ENCODE measurements at places on chromosomes 11 and 22.
A peak's percentile ranks its signal among the peaks of the same experiment; 100 is the strongest.

- no peak for DNase-seq
Measured at GRCh38 chr11:121141066-121141465, 40.0 kb downstream of the TECTA start.

DNA sequence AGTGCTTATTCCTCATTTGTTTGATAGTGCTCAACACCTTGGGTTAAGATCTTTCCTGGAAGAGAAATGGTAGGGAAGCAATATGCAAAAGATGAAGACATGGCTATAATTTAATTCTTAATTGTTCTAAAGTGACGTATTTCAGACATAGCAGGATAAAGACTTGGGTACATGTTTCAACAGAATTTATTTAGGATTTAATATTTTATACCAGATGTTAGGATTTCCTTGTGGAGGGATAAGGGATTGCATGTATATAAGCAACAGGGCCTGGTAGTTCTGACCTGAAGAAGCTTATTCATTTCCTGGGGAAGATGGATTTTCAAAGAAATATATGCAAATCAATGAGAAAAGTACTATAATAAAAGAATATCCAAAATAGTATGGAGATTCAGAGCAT, 163.8 kb downstream of the FAT3 start:
- no peak for DNase-seq

- DNase-seq = no peak
Measured at GRCh38 chr11:17267576-17267975, 9.0 kb upstream of the NUCB2 start.

DNA sequence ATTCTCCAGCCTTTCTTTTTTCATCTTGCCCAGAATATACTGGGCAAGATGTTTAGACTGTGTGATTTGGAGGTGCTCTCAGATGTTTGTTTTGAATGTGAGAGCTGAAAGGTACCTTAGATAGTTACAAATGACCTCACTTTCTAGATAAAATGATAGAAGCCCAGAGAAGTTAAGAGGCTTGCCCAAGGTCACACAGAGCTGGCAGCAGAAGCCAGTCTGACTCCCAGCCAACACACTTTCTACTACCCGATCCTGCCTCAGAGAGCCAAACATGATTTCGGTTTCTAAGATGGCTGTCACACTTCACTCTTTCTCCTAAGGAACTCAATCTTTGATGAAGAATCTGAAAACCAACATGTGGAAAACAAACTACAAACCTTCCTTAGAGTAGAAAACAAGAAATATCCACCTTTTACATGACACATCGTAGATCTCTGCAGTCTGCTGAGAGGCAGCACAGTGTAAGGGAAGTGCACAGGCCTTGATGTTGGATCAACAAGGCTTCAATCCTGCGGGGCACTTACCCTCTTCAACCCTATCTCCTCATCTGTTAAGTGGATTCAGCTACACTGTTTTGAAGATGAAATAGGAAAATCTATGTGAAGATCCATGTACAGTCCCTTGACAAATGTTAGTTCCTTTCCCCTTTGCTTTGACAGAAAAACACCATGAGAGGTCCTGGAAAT, 58.6 kb downstream of the SYTL2 start:
- no peak for DNase-seq

- no peak for DNase-seq
Measured at GRCh38 chr22:24489011-24489410, 6.1 kb upstream of the UPB1 start.

DNA sequence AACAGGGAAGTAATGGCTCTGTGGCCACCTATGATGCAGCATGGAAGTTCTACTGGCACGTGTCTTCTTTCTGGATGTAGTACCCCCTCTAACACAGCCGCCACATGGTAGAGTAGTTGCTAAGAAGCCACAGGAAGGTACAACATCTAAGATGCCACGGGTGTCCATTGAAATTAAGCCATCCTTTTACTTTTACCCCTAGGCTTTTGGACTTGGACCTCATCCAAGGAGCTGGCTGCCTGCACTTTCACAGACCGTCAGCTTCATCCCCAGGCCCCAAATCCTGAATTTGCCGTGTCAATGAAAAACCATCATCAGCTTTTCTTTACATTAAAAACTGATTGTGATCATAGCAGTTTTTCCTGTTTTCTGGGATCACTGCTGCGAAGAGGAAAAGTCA, 102.4 kb downstream of the RPL27A start:
- DNase-seq = no peak

DNA sequence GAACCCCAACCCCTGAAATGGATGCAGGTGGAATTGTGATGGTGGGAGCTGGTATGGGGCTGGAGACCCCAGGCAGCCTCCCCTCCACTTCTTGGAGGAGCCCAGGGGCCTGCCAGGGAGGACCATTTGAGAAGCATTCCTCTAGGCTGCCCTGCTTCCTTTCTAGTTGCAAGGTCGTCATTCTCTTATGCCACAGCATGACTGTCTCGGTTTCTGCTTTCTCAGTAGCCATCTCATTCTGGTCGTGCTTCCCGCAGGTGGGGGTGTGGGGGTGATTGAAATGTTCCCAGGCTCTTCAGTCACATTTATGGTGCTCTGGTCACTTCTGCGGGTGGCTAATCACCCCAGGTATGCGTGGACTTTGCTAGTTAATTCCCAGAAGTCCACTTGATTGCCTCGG, 223.7 kb upstream of the TBCEL start:
- DNase-seq = no peak

DNA sequence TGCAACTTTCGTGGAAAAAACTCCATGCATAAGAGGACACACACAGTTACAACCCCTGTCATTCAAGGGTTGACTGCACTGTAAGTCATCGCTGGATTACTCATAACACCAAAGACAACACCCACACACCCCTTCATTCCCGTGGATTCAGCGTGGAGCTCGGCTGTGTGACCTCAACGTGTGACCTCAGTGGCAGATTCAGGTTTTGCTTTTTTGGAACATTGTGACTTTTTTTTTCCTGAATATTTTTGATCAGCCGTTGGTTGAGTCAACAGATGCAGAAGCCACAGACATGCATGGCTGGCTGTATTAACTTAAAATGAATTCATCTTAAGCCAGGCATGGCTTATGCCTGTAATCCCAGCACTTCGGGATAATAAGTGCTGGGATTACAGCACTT, 19.7 kb upstream of the MUC5AC start:
- no peak for DNase-seq

- DNase-seq = no peak
Measured at GRCh38 chr22:18968011-18968749, 32.1 kb upstream of the PRODH start.

GRCh38 chr11:14583252-14584034, 60.2 kb upstream of the PDE3B start:
- no peak for DNase-seq

- no peak for DNase-seq
Measured at GRCh38 chr11:94694309-94695060, 73.7 kb upstream of the AMOTL1 start.

DNA sequence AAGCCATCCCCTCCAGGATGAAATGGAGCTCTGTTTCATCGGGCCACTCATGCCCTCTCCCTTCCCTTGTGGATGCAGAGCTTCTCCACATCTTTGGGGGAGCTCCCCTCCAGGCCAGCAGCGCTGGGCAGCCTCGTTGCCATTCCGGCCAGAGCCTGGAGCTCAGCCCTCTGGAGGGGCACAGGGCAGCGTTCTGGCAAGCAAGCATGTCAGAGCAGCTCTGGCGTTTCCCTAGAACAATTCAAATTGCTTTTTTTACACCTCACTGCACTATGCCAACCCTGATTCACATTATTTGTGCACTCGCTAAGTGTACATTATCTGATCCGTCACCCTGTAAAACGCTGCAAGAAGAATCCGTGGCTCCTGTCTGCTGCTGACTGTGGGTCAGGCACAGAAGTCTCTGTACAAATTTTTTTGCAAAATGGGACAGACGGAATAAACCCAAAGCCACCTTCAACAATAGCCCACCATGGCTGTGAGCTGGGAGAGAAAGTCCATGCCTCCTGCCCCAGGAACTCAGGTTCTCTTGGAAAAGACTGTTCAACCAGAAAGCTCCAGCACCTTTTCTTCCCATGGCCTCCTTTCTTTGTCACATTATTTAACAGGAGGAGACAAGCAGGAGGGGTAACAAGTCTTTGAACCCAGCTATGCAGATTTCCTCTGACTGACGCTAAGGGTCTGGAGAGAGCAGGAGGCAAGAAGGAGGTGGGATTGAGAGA, 139.5 kb upstream of the CADM1 start:
- no peak for DNase-seq

DNA sequence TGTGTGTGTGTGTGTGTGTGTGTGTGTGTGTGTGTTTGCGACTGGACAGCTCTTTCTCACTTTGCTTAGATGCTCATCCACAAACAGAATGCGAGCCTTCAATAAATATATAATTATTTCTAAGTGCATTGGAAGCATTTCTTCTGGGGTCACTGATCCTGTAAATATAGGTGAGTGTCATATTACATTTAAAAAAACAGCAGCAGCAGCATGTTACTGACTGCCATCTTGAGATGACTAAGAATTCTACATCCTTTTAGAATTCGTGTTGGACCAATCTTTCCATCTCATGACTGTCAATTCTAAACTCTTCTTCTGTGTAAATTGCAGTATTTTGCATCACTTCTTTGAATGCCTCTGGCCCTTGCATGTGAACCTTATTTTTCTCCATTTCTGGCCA, 238.0 kb upstream of the DDI1 start:
- DNase-seq = no peak

GRCh38 chr22:44659140-44659539, 42.9 kb upstream of the PRR5 start:
- DNase-seq = no peak

GRCh38 chr11:66070604-66071380, 720 bp downstream of the PACS1 start:
- DNase-seq = no peak

- no peak for DNase-seq
Measured at GRCh38 chr11:128404437-128404836, 182.9 kb downstream of the ETS1 start.

DNA sequence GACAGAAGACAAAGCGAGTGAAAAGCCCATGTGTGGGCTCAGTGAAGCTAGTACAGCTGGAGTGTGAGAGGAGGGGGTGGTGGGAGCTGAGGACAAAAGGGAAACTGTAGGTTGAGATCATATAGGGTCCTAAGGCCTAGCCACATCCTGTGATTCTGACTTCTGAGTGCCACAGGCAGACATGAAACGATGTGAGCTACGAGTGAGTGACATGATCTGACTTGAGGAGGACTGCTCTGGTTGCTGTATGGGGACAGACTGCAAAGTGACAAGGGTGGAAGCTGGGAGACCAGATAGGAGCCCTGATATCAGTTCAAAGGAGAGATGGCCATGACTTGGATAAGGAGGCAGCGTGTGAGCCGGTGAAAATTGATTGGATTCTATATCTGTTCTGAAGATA, 85.4 kb downstream of the MICAL2 start:
- peak; percentile 37 for DNase-seq

DNA sequence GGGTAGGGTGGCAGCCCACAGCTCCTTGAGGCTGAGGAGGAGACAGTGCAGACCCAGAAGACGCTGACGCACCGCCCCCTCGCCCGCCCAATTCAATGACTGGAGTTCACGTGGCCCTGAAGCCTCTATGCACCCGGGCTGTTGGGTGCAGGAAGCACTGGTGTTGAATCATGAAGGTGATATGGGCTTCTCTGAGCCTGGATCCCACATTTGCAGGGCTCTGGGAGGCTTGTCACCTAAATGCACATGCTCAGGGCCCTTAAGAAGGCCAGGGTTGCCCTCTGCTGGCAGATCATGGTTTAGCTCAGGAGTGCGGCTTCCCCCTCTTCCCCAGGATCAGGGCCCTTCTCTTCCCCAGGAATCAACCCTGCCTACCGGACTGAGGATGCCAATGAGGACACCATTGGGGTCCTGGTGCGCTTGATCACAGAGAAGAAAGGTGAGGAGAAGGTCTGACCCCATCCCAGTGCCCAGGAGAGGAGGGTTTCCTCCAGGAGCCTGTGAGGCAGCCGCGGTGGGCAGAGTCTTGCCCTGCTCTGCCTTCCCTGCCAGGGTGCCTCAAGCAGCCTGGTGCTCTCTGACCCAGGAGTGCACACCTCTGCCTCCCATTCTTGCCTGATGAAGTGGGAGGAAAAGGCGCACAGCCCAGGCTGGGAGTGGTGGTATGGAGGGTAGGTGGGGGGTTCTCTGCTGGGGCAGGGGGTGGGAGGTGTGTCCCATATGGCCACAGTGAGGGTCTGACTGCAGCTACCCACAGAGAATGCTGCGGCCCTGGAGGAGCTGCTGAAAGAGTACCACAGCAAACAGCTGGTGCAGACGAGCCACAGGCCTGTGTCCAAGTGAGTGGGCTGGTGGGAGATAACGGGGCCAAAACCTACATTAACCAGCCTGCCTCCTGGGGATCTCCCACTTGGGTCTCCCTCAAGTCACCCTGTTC, 17.5 kb downstream of the RELT start:
- peak; percentile 60 for DNase-seq

DNA sequence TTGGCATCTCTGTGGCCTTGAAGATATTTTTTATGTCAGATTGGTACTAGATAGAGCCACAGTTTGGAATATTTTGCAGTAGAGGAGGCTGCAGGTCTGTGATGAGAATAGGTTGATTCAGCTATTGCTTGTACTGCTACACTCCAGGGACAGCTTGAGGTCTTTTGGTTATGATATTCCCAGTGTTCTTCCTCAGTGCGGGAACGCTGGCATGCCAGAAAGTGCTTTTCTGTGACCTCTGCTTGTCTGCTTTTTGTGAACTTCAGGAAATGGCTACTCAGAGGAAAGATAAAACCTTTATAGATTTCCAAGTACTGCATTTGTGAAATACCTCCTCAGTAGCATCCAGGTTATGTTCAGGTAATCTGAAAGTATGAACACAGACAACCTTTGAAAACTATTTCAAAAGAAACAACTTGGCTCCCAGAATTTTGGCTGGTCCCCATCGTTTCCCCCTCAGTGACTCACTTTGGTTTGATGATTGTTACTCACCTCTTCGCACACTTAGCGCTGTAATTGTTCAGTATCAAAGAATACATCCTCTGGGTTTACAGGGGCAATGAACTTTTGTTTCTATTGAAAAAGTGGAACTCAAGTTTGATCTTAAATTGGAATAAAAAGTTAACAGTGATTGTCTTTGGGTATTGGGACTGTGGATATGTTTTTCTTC, 191.4 kb downstream of the HIPK3 start:
- DNase-seq = no peak

DNA sequence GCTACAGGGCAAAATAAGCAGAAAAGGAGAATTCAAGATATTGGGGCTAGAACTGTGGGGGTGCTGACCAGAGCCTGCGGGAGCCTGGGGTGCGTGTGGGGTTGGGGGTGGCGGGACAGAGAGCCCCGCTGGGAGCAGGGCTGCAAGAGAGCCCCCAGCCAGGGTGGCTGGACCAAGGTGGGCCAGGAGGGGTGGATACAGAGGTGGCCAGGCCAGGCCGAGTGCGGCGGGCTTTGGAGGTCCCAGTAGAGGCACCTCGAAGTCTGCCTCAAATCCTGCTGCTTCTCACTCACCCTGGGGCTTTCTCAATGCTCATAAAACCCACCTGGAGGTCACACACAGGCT, 16.9 kb upstream of the MUC5B start:
- DNase-seq = no peak

DNA sequence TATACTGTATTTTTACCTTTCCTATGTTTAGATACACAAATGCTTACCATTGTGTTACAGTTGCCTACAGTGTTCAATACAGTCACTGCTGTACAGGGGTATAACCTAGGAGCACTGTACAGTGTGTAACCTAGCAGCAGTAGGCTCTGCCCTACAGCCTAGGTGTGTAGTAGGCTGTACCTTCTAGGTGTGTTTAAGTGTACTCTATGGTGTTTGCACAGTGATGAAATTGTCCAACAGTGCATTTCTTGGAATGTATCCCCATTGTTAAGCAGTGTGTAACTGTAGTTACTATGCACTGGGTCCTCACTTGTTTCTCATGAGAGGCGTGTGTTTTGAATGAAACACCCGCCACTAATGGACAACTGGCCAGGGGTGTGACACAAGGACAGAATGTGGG, 269.0 kb downstream of the OPCML start:
- no peak for DNase-seq
